Activated CD8-positive, alpha-beta memory T cell treated with anti-CD3 and anti-CD28 coated beads, Interleukin-2, amount 50 U/mL, for 4 hours (primary cell): ENCODE measurements at places on chromosomes 11 and 22.

DNA sequence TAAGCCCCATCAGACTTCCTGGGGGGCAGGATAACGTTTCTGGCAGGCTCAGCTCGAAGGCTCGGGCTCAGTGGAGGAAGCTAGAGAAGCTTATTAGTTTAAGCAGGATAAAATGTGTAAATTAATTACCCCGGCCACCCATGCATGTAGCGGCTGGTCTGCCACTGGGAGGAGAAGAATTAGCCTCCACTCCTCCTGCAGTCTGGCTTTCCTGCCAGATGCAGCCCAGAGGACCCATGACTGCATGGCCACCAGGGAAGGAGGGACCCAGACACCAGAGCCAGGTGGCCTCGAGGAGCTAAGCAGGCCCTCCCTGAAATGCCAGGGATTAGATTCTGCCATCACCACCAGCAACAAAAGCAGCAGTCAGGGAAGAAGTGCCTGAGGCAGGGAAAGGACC lies 32.3 kb downstream of the TRIM29 start:
- no peak for DNase-seq

DNA sequence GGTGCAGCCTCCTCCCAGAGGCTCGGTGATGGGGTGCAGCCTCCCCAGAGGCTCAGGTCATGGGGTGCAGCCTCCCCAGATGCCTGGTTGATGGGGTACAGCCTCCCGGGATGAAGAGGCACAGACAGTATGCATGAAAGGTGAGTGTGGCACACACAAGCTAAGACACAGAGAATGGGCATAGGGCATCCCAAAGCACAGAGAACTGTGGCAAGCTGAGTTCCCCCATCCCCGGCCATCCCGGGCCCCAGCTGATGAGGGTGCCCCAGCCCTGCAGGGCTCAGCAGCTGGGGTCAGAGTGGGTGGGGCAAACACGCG lies 4.8 kb upstream of the SYT8 start:
- no peak for DNase-seq

DNA sequence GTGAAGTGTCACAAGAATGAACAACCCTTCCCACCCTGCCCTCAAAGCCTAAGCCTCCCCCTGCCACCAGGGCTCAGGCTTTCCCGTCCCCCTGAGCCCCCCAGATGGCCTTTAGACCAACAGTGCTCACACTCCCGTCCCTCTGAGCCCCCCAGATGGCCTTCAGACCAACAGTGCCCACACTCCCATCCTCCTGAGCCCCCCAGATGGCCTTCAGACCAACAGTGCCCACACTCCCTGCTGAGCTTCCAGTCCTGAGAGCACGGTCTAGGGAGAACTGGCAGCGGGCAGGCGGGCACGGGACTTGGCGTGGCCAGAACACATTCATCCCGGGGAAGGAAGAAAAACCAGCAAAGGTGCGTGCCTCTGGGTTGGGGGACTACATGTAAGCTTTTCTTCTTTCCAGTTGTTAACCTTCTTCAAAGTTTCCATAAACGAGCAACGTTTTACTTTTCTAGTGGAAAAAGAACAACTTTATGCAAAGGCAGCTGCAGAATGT lies 2.5 kb downstream of the MRGPRG start:
- peak; percentile 11 for DNase-seq

- no peak for DNase-seq
These were observed 2.0 kb upstream of the GATD1 start for GRCh38 chr11:778976-779954.

DNA sequence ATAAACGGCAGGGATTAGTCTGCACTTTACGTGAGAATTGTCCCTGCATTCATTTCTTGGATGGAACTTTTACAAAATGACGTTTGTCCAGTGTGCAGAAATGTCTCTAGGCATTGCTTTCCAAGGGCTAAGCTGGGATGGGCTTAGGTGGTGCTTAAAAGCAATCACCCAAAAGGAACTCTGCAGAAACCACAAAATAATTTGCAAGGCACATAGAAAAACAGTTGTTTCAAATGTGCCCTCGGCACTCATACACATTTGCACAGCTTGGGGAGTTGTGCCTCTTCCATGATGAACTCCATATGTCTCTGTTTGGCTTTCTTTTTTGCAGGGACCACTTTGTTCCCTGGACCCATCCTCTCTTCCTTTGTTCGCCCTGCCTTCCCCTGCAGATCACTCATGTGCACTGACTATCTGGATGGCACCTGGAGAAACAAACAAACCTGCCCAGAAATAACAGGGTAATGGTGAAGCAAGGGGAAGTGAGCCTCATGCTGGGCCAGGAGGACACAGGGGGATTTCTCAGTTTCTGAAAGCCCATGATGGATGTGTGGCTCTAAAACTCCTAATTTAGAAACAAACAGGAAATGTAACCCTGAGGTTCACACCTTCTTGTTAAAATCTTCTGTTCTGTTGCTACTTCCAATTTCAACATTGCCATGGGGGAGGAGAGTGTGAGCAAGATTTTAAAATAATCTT lies 150.2 kb downstream of the SNX19 start:
- no peak for DNase-seq
